ENCODE measurements at places on chromosomes 11 and 22. TPM values are rescaled to one million over a fixed set of nuclear protein-coding genes. Genes with fewer than 3 reads are reported as not detected.
A peak's percentile ranks its signal among the peaks of the same experiment; 100 is the strongest.

- DNase-seq = no peak
Observed at GRCh38 chr11:16028419-16028818, 327.9 kb downstream of the SOX6 start.

- no peak for DNase-seq
Observed at GRCh38 chr11:60175860-60176275, 7.0 kb downstream of the MS4A6A start.

GRCh38 chr11:44313761-44314489, 4.0 kb upstream of the ALX4 start:
- no peak for DNase-seq

DNA sequence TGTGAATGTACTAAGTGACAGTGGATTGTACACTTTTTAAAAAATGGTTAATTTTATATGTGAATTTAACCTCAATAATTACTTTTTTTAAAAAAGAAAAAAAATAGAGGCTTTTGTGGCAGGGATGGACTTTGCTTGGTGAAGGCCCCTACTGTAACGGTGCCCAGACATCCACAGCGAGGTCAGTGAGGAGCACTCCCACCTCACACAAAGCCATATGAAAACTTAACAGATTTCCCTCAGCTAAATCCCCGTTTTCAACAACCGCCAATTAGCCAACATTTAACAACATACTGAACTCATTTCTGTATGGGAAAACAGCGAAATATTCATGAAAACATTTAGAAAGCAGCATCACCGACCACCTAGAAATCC, 642 bp upstream of the C11orf58 start:
- DNase-seq = no peak

DNA sequence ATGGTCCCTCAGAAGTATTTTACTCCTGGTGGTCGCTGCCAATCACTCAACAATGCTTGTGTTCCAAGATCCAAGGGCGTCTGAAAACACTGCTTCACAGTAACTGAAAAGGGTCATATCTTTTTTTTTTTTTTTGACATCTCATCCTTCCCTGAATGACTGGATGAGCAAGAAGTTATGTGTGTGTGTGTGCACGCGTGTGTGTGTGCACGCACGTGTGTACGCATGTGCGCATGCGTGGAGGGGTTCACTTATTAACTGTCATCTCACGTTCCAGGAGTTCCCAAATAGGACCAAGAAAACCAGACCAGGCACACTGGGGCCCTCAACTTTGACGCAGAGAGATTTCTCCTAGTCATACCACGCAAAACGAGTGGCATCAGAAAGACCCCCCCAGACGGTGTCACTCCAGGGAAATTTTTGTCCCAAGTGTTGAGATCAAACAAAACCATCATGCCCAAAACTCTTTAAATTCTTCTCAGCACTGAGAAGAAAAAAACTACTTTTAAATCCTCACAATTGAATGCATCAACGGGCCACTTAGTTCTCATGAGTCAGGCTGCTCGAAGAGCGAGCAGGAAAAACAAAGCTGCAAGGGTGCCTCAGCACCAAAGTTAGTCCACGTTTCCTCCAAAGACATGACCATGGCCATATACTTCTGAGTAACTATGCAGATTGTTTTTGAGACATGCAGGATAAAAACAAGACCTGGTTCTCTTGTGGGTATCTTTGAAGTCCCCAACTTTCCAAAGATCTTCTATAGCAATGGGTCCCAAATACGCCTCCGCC, 12.9 kb downstream of the MN1 start:
- no peak for DNase-seq

- DNase-seq = no peak
Observed at GRCh38 chr11:36405585-36406367, 104.3 kb downstream of the TRAF6 start.

GRCh38 chr11:67204822-67205221, 61.5 kb upstream of the GRK2 start:
- DNase-seq = no peak

DNA sequence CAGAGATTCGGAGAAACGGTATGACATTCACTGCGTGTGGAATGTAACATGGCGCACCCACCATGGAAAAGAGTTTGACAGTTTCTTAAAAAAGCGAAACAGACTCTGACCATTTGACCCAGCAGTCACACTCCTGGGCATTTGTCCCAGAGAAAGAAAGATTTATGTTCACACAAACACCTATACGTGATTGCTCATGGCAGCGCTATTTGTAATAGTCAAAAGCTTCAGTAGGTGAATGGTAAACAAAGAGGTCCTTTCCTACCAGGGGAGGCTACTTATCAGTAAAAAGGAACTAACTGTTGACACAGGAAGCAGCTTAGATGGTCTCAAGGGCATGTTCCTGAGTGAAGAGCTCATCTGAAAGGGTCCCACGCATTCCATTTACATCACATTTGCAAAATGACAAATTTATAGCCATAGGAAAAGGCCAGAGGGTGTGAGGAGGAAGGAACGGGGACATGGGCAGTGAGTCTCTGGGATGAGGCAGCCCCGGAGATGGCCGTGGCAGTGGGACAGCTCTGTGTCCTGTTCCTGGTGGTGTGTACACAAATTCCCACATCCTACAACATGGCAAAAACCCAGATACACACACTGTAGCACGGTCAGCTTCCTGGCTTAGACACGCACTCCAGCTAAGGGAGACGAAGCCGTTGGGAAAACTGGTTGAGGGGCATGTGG, 14.6 kb upstream of the KRTAP5-6 start:
- no peak for DNase-seq

GRCh38 chr11:58739725-58740430, 8.1 kb upstream of the GLYAT start:
- no peak for DNase-seq

DNA sequence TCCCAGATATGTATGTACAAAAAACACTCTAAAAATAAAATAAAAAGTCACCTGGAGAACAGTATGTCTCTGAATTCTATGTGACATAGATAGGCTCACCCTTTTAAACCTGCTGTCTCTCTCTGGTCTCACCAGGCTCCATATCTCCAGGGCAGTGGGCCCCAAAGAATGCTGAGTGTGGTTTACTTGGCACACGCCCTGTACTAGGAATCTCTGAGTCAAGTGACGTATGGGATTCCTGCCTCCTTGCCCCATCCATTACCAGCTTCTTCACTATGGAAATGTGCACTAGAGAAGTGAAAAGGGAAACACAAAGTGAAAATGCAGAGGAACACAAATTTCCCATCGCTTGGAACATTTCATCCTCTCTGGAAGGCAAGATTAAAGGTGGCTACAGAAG, 722.2 kb upstream of the TENM4 start:
- DNase-seq = no peak

DNA sequence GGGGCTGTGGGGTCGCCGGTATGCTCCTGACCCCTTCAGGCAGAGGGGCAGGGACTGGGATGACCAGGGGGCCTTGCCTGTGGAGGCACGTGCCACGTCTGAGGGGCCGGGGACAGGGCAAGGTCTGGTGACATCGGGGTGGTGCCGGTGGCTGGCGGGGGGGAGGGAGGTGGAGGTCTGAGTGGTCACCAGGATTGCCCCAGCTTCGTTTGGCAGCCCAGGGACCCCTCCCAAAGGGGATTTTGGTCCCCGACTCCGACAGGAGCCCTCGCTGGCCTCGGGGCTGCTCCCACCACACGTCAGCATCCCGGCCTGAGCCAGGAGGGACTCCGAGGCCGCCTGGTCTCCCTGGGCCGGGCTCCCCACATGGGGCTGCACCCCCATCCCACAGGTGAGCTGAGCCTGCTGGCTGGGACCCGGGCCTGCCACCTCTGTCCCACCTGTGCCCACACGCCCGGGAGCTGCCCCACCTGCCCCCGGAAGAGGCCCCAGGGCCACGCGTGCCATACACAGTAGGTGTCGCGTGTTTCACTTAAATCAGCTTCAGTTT, 1.1 kb upstream of the MUC6 start:
- no peak for DNase-seq

GRCh38 chr22:33919391-33920196, 682 bp downstream of the LARGE1 start:
- peak; percentile 47 for DNase-seq

GRCh38 chr11:70421123-70421522, 22.8 kb downstream of the CTTN start:
- DNase-seq = no peak

DNA sequence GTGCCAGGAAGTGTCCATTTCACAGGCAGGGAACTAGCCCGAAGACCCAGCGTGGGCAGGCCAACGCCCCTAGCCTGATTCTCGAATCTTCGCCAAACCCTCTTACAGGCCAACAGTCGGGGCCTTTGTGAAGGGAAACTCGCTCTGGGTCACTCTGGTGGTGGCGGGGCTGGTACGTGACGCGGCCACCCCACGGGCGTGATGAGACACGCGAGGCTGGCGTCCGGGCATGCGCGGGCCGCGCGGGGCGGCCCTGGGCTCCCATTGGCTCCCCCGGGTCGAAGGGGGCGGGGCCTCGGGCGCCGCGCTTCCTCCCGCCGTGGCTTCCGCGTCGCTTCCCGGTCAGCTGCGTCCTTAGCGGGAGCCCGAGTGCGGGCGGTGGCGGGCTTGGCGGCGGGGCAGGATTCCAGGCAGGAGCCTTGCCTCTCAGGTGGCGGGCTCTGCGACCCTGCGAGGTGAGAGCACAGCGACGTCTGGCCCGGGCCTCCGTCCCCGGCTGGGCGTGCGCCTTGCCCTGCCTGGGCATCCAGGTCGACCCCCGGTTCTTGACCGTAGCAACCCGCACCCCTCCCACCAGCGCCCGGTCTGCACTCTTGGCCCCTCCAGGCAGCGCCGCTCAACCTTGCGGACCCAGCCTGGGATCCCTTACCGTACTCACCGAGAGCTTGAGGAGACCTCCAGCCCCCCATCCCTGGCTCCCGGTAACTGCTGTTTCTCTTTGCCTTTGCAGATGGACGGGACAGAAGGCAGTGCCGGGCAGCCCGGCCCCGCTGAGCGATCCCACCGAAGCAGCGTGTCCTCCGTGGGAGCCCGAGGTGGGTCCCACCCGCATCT, at the start of gene FRMD8:
Gene FRMD8 (plus strand): TSS at position 331 of the 834 bp plus-strand sequence. CDS start 400 bp downstream, at position 731.
- peak; percentile 85 for DNase-seq

DNA sequence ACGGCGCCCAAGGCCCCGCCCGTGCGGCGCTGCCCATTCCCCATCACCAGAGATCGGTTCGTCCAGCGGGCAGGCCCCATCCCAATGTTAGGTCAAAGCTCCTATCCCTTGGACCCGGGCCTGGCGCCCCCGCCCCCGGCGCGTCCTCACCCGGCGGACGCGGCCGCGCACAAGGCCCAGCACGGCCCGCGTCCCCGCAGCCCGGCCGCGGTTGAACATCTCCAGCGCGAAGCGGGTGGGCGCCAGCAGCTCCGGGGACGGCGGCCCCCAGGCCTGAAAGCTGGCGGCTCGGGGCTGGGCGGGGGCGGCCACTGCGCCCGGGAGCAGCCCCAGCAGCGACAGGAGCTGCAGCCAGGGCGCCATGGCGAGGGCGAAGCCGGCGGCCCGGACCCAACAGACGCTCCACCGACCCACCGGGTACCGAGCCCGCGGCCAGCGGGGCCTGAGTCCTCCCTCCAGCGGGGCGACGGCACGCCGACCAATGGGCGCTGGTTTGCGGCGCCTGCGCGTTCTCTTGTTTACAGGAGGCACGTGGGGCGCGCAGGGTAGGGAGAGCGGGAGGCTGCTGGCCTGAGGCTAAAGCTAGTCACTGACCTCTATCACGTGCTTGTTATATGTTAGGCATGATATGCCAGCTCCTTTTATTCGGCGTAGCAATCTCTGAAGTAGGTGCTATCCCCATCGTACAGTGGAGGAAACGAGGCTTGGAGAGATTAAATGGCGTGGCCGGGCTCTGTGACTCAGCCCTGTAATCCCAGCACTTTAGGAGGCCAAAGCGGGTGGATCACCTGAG, at the start of gene CTSF:
Gene CTSF (minus strand): TSS at position 483 of the 793 bp plus-strand sequence. CDS start 120 bp downstream, at position 363.
- DNase-seq = peak; percentile 93

GRCh38 chr22:37059876-37060449, 8.4 kb downstream of the KCTD17 start:
- DNase-seq = no peak

DNA sequence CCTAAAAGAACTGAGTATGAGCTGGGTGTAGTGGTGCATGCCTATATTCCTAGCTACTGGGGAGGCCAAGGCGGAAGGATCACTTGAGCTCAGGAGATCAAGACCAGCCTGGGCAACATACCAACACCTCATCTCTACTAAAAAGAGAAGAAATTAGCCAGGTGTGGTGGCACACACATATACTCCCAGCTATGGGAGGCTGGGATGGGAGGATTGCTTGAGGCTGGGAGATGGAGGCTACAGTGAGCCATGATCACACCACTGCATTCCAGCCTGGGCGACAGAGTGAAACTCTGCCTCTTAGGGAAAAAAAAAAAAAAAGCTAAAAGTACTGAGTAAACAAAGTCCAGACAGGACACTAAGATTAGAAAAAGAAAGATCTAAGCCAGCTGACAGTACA, 3.5 kb upstream of the HTR3B start:
- no peak for DNase-seq

DNA sequence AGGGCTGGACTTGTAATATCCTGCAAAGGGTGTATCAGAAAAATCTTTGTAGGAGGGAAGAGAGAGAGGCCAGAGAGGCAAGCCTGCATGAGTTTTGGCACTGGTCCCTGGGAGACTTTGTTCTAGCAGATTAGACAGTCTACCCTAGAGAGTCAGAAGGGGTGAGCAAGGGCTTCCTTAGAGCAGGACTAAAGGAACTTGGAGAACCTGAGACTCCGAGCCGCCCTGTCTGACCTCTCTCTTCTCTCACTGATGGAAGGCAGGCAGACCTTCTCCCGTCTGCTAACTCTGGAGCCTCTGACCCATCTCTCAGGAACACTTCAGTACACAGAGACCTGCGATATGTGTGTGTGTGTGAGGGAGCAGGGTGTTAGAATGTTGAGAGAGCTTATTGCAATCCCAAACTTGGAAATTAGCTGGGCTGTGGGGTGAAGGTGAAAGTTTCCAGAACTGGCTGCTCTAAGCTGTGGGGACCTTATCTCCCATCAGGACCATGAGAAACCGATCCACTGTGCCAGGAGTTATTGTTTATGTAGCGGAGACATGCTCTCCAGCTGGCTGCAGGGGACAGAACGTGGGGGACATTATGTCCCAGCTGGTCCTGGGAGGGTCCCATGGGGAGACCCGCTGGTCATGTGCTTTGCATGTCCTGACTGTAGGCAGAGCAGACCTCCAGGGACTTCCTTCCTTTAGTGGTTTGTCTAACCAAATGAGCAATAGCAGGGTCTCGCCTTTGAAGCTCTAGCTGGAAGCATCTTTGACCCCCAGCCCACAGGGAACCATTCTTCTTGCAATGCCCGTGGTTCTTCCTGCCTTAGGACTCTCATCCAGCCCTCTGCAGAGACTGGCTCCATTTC, 51.1 kb downstream of the TIMP3 start:
- no peak for DNase-seq

ASCL2 gene
- not detected for total RNA-seq

CYB561A3 gene
- total RNA-seq = 19.0 TPM

LMO2 gene
- total RNA-seq = not detected

CYTH4 gene
- total RNA-seq = not detected

OR5D18 gene
- total RNA-seq = not detected

DLG2 gene
- total RNA-seq = 3.8 TPM

CRYBB3 gene
- not detected for total RNA-seq

UCP3 gene
- total RNA-seq = 0.17 TPM

All from G401 (cell line).